Kidney tubule cell (primary cell): ENCODE measurements at places on chromosomes 16 and 17.

DNA sequence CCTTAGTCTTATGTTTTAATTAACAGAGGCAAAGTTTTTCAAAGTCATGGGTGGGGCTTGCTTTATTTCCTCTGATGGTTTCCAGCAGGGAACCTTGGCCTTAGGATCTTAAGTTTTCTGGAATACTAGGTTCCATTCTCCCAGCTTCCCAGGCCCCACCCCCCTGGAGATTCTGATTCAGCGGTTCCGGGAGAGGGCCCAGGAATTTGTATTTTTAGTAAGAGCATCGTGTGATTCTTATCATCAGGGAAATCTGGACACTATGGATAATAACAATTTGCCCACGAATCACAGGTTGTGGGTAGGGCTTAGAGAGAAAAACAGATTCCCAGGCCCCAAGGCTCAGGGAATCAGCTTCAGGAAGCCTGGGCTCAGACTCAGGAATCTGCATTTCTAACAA is 263.6 kb downstream of the NTN1 start:
- no peak for DNase-seq

DNA sequence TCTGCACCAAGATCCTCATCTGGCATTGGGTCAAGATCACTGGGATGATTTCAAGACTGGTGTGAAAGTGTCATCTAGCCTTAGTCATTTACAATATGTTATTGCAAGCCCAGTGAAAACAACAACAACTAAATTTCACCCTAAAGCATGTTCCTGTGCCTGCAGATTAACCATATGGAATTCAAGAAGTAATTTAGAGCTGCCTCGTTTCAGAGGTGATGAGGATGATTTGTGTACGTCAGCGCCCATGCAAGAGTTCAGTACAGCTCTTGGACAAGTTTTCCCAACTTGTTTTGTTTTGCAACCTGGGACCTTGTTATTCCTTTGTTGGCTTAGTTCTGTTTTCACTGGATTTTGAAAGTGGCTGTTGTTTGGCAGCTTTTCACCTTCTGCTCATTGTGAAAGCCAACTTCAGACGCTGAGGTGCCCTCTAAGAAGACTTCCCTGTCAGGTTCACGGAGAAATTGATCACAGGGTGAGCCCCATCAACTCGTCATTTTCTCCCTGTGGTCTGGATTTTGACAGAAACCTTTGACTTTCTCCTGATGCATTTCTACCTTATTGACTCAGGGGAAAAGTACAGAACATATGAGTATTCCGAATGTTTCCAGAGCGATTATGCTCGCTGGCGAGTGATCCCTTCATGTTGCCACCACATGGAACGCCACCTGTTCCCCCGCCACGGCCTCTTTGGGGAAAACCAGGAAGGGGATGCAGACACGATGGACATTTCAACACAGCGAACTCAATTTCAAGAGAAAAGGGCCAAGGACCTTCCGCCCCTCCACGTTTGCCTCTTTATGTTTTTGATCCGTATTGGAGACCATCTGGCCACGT is 85.6 kb downstream of the FOXL1 start:
- DNase-seq = no peak

GRCh38 chr17:27996202-27997043 is 46.1 kb upstream of the NLK start:
- no peak for DNase-seq

DNA sequence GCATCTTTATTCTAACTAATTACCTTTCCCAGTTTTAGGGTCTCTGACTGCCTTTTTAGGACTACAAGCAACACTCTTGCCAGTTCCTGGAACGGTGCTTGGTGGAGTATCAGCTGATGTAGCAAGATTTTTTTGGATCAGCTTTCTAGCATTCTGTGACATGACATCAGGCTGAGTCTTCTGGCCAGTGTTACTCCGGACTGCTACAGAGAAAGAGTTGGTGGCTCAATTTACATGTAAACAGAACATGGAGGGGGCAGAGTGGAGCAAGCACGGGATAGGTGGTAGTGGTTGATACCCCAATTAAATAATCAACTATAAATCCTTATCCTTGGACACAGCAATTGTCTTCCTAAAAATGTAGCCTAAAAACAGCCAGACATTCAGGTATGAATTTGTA is 10.6 kb upstream of the ARL6IP1 start:
- DNase-seq = no peak

DNA sequence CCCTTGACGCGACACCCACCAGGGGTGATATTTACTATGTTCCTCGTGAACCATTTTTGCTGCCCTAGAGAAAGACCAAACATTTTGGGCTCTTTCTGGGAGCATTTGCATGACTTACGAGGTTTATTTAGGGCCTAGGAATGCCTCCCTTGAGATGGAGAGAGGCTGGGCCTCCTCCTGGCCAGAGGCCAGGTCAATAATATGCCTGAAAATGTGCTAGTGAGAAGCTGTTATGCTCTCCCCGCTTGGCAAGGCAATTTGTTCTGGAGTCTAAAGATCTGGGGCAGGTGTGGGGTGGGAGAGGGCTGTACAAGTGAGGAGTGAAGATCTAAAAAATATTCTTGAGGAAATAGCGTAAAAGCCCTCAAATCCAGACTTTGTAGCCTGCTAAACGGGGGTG is 587.3 kb upstream of the CDH5 start:
- no peak for DNase-seq

DNA sequence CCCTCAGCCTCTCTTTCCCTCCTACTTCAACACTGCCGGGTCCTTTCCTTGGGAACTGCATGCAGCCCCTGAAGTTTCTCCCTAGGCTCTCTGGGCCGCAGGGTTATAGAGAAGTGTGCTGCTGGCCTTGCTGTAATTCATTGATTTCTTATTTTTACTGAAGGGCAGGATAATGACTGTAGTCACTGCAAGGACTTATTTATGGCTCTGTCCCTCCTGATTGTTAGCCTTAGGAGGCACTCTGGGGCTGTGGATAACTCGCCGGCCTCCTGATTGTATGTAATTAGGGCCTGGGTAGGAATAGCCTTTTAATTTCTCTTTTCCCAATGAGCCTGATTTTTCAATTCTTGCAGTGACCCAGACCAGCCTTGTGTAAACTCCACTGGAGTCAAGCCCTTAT is 138.3 kb upstream of the CDH13 start:
- DNase-seq = no peak

DNA sequence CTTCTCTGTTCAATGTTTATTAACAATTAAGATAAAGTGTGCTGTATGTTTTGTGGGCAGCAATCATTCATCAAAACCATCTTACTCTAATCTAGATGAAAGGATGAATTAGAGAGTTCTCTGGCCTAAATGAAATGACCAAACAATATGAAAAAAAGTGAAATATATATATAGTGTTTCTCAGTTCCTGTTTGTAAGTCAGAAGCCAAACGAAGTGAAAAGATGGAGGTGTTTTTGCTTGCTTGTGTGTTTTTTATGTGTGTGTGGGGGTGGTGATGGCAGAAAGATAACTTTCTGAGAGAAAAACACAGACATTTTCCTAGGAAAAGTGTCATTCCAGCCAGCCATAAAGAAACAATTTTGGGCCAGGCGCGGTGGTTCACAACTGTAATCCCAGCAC is 138.6 kb downstream of the CDH8 start:
- DNase-seq = no peak

DNA sequence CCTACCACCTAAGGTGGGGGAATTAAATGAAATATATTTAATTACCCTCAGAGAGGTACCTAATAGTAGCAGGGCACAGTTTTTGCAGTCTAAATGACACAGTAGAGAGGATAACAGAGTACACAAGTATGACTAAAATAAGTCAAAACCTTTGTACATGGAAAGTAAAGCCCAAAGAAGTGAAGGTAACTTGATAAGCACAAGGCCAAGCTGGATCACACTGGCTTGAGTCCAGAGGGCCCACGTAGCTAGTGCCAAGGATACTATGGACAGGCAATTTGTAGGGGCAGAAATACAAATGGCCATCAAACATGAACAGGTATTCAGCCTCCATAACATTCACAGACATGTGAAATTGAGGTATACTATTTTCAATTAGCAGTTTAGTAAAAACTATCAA is 7.6 kb downstream of the MYO18A start:
- no peak for DNase-seq

- no peak for DNase-seq
These were observed 84.7 kb downstream of the PLCG2 start for GRCh38 chr16:81863630-81864352.

DNA sequence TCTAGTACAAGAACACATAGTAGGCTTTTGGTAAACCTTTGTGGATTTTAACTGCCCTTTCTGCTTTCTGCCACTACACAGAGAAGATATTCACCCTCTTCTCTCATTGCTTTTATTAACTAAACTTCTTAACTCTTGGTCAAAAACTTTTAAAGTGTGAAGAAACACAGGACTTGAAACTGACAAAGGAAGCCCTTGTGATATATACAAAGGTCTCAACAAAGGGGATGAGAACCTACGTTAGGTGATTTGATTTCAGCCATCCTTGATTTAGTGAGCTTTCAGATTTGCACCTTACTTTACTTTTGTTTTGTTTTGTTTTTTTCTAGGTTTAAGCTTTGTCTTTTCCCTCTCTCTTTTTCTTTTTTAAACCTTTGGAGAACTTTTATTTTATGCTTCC is 66.9 kb downstream of the TBX4 start:
- no peak for DNase-seq

DNA sequence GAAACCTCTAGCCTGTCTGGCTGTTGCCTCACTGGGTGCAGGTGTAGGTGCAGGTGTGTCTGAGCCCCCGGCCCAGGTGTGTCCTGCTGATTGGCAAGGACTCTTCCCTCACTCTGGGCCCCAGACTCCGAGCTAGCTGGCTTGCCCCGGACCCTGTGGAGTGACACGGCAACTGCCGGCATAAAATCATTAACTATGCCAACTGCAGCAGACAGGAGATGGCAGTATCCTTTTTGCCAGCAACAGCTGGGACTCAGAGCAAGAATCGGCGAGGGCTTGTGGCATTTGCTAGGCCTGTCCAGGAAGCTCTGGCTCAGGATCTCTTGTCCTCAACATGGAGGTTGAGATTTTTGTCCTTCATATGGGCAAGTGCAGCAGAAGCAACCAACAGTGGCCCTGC is 20.8 kb downstream of the CIAPIN1 start:
- no peak for DNase-seq

DNA sequence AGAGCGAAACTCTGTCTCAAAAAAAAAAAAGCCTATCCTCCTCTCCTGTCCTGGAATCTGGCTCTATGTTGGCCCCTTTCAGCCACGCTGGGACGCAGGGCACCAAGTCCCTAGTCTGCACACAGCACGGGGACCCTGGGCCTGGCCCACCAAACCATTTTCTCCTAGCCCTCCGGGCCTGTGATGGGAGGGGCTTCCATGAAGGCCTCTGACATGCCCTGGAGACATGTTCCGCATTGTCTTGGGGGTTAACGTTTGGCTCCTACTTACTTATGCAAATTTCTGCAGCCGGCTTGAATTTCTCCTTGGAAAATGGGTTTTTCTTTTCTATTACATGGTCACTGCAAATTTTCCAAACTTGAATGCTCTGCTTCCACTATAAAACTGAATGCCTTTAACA is 12.6 kb upstream of the GPT2 start:
- no peak for DNase-seq

GRCh38 chr17:73643001-73643851 is 1.0 kb downstream of the SDK2 start:
- DNase-seq = peak; percentile 14

- no peak for DNase-seq
These were observed 3.2 kb downstream of the ZSCAN10 start for GRCh38 chr16:3095869-3096268.

- peak; percentile 67 for DNase-seq
These were observed at the start of gene ARL4D for GRCh38 chr17:43398724-43399595. Gene ARL4D, plus strand, starts transcription at chr17:43398993. Its CDS starts 740 bp downstream, at chr17:43399733.

DNA sequence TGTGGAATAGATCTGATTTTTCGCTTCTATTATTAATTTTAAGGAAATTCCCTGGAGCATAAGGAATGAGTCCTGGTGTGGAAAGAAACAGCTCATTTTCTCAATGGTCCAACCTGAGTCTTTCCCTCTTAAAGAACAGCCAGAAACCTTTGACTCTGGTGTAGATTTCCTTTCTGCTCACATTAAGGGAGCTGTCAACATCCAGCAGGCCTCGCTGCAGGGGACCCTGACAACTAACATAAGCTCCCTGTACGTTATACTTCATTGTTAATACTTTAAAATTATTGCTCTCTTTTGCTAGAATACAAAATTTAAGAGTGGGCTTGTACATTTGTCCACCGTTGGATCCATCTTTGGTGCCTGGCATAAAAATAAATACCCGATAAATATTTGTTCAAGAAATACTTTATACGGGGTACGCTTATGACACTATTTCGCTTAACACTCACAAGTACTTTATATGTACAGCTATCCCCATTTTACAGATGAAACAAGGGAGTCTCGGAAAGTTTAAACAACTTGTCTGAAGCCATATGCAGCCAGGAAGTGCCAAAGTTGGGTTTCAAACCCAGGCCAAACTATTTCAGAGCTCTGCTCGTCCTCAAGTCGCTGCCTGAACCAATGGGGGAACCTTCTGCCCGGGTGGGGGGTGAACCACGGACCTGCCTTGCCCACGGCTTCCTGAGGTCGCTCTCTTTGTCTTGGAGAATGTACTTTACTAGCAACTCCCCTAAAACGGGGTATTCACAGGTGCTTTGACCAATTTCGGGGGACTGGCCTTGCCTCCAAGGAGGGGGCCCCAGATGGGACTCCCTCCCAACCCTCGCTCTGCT is 611 bp downstream of the SMARCE1 start:
- peak; percentile 6 for DNase-seq

DNA sequence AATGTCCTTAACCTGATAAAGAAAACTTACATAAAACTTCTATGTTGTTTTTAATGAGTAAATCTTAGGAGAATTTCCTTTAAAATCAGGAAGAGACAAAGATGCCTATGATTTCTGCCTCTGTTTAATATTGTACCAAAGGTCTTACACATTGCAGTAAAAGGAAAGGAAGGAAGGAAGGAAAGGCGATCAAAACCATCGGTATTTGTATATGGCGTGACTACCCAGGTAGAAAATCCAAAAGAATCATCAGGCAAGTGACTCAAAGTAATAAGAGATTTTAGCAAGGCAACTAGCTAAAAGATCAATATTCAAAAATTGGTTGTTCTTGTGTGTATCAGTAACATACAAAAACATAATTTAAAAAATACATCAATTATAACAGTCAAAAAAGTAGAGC is 3.5 kb downstream of the ICAM2 start:
- DNase-seq = no peak

DNA sequence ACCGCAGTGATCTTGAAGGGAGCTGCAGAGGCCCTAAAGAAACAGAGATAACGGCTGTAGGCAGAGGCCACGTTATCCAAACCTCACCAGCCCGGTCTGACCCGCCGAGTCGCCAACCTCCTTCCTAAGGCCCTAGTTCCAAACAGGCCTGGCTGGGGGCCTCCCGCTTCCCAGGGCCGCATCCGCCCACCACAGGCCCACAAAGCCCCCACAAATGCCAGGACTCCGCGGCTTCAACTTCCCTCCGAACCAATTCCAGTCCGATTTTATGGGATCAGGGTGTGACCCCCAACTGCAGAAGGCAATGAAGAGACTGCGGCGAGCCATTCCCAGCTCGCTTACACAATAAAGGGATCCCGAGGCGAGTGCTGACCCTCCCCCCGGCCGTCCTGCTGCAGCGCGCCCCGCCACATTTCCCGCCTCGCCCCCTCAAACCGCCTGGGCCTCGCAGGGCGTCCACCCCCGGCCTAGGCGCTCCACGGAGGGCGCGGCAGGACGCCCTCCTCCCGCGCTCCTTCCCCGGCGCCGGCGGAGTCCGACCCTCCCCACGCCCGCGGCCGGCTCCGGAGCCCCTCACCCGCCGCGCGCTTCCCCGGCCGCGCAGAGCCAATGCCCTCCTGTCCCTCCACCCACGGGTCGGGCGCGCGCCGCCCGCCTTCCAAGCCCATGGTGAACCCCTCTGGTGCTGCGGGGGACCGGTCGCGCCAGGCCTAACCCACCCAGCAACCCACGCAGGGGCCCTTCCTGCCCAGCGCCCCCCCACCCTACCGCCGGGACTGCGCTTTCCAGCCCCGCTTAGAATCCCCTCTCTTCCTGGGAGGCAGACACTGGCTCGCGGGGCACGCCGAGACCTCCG is 926 bp downstream of the MYH10 start:
- DNase-seq = peak; percentile 15
